ENCODE measurements at places on chromosomes 16 and 17. TPM values are rescaled to one million over a fixed set of nuclear protein-coding genes. Genes with fewer than 3 reads are reported as not detected.

The MYH8 gene
- not detected for total RNA-seq

The RASL10B gene
- total RNA-seq: 0.11 TPM

The CDK3 gene
- 5.5 TPM for total RNA-seq

The SCIMP gene
- total RNA-seq: not detected

The TNFRSF17 gene
- total RNA-seq: not detected

The SEPTIN1 gene
- total RNA-seq: 0.58 TPM

The KRTAP2-2 gene
- total RNA-seq: not detected

The DLX4 gene
- 1.7 TPM for total RNA-seq

The UNC13D gene
- total RNA-seq: 4.7 TPM

The CX3CL1 gene
- 0.13 TPM for total RNA-seq

The ACSM2A gene
- total RNA-seq: not detected

The PRRT2 gene
- 0.48 TPM for total RNA-seq

The PRKCB gene
- total RNA-seq: 0.24 TPM

The PYY gene
- total RNA-seq: not detected

The DHRS7C gene
- not detected for total RNA-seq

The KCNG4 gene
- not detected for total RNA-seq

The RTN4RL1 gene
- total RNA-seq: 3.4 TPM

The TRPV3 gene
- 0.46 TPM for total RNA-seq

The RHBDL3 gene
- 4.3 TPM for total RNA-seq

The HIGD1B gene
- total RNA-seq: not detected

The SHISA6 gene
- not detected for total RNA-seq

The CDH8 gene
- 0.60 TPM for total RNA-seq

The NDRG4 gene
- 26.9 TPM for total RNA-seq

The ADGRG1 gene
- total RNA-seq: 234 TPM

The ACADVL gene
- 483 TPM for total RNA-seq

The GP1BA gene
- total RNA-seq: not detected

The ZNF750 gene
- not detected for total RNA-seq

The MT1A gene
- 18.2 TPM for total RNA-seq

The ANKS4B gene
- 0.06 TPM for total RNA-seq

The GUCY2D gene
- not detected for total RNA-seq

The ZFHX3 gene
- 6.3 TPM for total RNA-seq

Measured in A549 treated with CORT108297 at 1 μM for 4 hours (cell line).